ENCODE measurements at places on chromosomes 7 and 10. TPM values are rescaled to one million over a fixed set of nuclear protein-coding genes. Genes with fewer than 3 reads are reported as not detected.

Gene NODAL
- not detected for total RNA-seq

Gene HSPA12A
- total RNA-seq, result 9.3 TPM

Gene CC2D2B
- total RNA-seq, result not detected

Gene KCP
- 0.09 TPM for total RNA-seq

Gene TSPAN13
- 17.6 TPM for total RNA-seq

Gene HOXA2
- 0.97 TPM for total RNA-seq

Gene SEMA3D
- 0.03 TPM for total RNA-seq

Gene KCNMA1
- 69.4 TPM for total RNA-seq

Gene ENTPD7
- total RNA-seq, result 8.7 TPM

Gene LBX1
- not detected for total RNA-seq

Gene LIPJ
- total RNA-seq, result not detected

Gene KCND2
- total RNA-seq, result not detected

Gene OR2A14
- not detected for total RNA-seq

Gene CYP2C18
- total RNA-seq, result not detected
